ENCODE measurements at places on chromosomes 2 and 18. TPM values are rescaled to one million over a fixed set of nuclear protein-coding genes. Genes with fewer than 3 reads are reported as not detected.

GRCh38 chr2:72974436-72974754 is 57.1 kb downstream of the EMX1 start:
- peaks cover 12% of the 10 kb centered on the region for H3K36me3 ChIP-seq
- H3K4me3 ChIP-seq = no peak overlapping the region
- DNase-seq = no peak
- no peaks in the 10 kb centered on the region for H3K27me3 ChIP-seq

DNA sequence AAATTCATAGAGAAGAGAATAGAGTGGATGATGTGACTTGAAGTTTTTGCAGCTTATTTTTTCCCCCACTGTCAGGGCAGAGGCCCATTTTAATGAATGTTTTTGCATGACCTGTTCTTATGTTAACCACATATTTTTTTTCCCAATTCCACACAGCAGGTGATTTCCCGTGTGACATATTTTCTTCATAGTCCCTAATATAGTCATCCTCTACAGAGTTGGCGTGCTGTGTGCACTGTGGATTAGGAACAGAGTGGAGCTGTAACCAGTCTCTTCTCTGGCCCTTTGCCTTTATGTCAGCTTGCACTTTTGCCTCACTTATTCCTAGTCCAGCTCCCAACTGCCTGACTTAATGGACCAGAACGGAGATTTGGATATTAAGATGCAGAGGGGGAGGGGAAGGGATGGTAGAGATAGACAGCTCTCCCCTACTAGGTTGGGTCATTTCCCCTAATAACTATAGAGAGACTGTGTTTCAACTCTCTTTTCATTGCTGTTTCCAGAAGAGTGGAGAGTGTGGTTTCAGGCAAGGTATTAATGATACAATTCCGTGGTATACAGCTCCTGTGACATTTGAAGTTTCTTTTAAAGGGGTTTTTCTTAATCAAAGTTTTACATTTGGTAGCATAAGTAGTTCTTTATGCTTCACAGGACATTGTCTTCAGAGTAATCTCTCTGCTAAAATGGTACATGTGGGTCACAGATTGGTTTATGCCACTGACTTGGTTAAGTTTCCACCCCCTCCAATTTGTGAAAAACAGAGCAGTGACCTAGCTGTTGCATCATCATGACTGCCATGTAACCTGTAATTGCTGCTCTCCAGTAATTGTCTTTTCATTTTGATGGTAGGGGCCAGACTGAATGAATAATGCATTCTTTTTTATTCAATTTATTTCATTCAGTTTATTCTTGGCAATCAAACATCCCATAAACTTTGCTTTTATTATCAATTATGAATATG is 161.3 kb downstream of the HAUS1 start:
- no peak overlapping the region for H3K4me3 ChIP-seq
- no peak for DNase-seq
- peaks cover 11% of the 10 kb centered on the region for H3K4me1 ChIP-seq
- peaks cover 33% of the 10 kb centered on the region for H3K36me3 ChIP-seq

- no peak for DNase-seq
Observed at GRCh38 chr18:1014951-1015624, 110.4 kb downstream of the ADCYAP1 start.

GRCh38 chr18:47585136-47585535 is 333.7 kb upstream of the SKOR2 start:
- DNase-seq = no peak
- H3K27me3 ChIP-seq = peaks cover 24% of the 10 kb centered on the region
- H3K4me1 ChIP-seq = no peaks in the 10 kb centered on the region
- H3K36me3 ChIP-seq = peaks cover 12% of the 10 kb centered on the region
- H3K4me3 ChIP-seq = no peak overlapping the region
- no peak overlapping the region for H3K27ac ChIP-seq

- H3K4me1 ChIP-seq = no peaks in the 10 kb centered on the region
- H3K27ac ChIP-seq = no peak overlapping the region
- no peak overlapping the region for H3K4me3 ChIP-seq
- H3K36me3 ChIP-seq = no peaks in the 10 kb centered on the region
Observed at GRCh38 chr2:208638059-208638458, 231.5 kb downstream of the PTH2R start.

- H3K27me3 ChIP-seq = no peaks in the 10 kb centered on the region
- H3K36me3 ChIP-seq = peaks cover 7% of the 10 kb centered on the region
- H3K27ac ChIP-seq = peak overlapping the region; percentile 20
- peaks cover 6% of the 10 kb centered on the region for H3K4me1 ChIP-seq
Observed at GRCh38 chr2:182240862-182241371, 185.9 kb downstream of the PDE1A start.

GRCh38 chr2:82062463-82062862 is 1757.9 kb upstream of the LRRTM1 start:
- no peak overlapping the region for H3K4me3 ChIP-seq
- DNase-seq = no peak
- no peaks in the 10 kb centered on the region for H3K27me3 ChIP-seq
- H3K36me3 ChIP-seq = no peaks in the 10 kb centered on the region
- no peak overlapping the region for H3K27ac ChIP-seq

DNA sequence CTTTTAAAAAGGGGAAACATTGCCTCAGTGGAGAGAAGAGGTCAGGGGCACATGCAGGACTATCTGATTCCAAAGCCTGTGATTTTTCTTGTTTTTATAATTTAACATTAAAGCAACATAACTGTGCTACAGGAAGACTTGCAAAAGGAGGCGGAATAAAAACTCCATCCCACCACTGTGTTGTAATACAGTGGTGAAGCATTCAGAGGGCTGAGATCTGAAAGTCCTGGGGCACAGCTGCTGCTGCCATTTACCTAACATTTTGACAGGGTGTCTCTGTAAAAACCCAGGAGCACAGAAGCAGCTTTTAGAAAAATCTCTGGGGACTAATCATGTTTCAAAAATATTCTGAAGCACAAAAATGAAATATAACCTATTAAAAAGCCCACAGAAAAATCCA is 97.6 kb downstream of the GRB14 start:
- no peak for DNase-seq
- H3K27me3 ChIP-seq = no peaks in the 10 kb centered on the region
- H3K36me3 ChIP-seq = no peaks in the 10 kb centered on the region
- H3K4me3 ChIP-seq = no peak overlapping the region
- no peak overlapping the region for H3K27ac ChIP-seq

- H3K27me3 ChIP-seq = no peaks in the 10 kb centered on the region
- no peaks in the 10 kb centered on the region for H3K36me3 ChIP-seq
Observed at GRCh38 chr2:85264471-85264870, 63.3 kb downstream of the TGOLN2 start.

- H3K36me3 ChIP-seq = no peaks in the 10 kb centered on the region
- no peak overlapping the region for H3K27ac ChIP-seq
- no peaks in the 10 kb centered on the region for H3K4me1 ChIP-seq
- no peak for DNase-seq
Observed at GRCh38 chr2:209610631-209611030, 161.0 kb upstream of the UNC80 start.

GRCh38 chr2:203149194-203149593 is 89.6 kb upstream of the CYP20A1 start:
- H3K27ac ChIP-seq = no peak overlapping the region
- no peaks in the 10 kb centered on the region for H3K27me3 ChIP-seq
- H3K4me1 ChIP-seq = no peaks in the 10 kb centered on the region
- no peak for DNase-seq

The PPM1G gene
- total RNA-seq = 123 TPM

The NT5DC4 gene
- not detected for total RNA-seq

The SERPINB11 gene
- total RNA-seq = not detected

The KCNG3 gene
- total RNA-seq = not detected

Data from MCF 10A (cell line).